RCC 7860 (cell line): ENCODE measurements at places on chromosomes 1 and 21.

- no peak for DNase-seq
These were observed 4.1 kb downstream of the CEP104 start for GRCh38 chr1:3852711-3853485.

DNA sequence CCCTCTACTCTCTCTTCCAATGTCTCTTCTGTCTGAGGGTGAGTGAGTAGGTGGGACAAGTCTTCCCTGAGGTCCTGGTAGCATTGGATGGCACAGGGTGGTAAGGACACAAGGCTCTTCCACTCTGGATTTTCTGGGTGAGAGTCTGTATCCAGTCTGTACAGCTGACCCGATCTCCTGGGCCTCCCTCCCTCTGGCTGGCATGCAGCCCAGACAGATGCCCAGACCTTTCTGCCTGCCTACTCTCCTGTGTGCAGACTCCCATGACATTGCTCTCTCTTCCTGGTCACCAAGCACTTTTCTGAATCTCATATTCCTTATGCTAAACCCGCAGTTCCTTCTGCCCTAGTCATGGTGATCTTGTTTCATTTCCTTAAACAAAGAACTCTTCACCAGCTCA is 100.3 kb downstream of the GRIK3 start:
- no peak for DNase-seq

- DNase-seq, result no peak
These were observed 52.6 kb downstream of the LAMC1 start for GRCh38 chr1:183075861-183076260.

- no peak for DNase-seq
These were observed 167.2 kb upstream of the IRF2BP2 start for GRCh38 chr1:234776876-234777855.

DNA sequence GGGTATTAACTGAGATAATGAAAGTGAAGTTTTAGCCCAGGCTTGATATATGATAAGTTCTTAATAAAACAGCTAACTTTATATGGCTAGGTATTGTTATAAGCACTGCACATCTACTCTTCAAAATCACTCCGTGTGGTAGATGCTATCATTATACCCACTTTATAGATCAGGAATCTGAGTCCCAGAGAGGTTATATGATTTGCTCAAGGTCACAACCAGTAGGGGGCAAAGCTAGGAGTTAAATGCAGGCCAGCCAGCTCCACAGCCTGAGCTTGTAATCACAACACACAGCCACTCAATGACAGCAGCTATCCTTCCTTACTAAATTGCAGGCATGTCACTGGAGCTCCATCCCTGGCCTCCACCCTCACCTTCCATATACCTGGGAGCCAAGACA is 115.8 kb downstream of the CAPN8 start:
- no peak for DNase-seq

DNA sequence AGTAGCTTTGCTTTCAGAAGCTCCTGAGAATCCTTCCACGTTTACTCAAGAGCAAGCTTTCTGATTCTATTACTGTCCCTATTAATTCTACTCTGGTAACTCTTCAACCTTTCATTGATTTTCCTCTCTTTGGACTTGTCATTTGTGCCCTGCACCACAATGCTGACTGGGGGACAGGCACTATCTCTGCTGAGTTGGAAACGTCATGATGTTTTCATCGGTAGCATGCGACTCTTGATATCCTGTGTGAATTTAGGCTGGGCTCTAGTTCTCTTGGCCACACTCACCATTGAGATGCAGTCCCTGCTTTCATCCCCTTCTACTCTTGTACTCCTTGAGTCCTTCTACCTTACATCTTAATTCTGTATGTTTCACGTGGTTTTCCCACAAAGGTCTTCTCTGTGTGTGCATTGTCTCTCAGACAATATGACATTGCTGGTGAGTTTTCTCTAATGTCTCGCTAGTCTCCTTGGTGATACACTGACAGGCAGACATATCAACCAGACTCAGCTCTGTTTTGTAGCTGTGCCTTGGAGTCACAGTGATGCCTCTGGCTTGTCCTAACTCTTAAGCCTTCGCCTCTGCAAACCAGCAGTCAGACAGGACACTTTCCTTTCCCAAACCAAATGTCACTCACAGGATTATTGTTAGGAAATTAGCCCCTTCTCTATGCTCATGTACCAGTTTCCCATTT is 223.6 kb upstream of the ADGRL2 start:
- DNase-seq, result no peak

- DNase-seq, result peak; percentile 46
These were observed 27.5 kb upstream of the TCEA3 start for GRCh38 chr1:23452011-23452411.

- no peak for DNase-seq
These were observed 339.2 kb upstream of the KAZN start for GRCh38 chr1:14259191-14259757.

- no peak for DNase-seq
These were observed 18.3 kb downstream of the CFAP410 start for GRCh38 chr21:44320847-44321246.

DNA sequence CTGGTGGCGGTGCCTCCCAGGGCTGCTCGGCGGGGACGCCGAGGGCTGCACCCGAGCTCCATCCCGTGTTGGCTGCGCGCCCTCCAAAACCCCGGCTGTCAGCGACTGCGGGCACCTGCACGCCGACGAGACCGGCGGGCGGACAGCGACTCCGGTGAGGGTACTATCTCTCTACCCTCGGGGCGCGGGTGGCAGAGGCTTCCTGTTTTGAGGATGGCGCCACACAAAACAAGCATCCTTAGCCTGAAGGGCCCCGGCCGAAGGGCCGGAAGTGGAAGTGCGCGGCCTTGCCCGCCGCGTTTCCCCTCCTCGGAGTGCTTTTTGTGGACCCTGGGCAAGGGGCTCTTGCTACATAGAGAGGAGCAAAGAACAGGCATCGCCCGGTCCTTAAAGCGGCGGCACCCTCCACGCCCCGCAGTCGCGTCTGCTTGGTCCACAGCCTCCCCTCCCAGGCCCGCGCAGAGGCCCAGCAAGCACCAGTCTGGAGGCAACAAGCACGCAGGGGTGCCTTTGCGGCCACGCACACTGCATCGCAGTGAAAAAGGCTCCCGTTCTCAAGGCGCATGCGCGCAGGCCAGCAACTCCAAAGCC is 561 bp upstream of the COQ8A start:
- peak; percentile 33 for DNase-seq

GRCh38 chr1:14180738-14181137 is 417.7 kb upstream of the KAZN start:
- DNase-seq, result no peak

- no peak for DNase-seq
These were observed 109.5 kb upstream of the KIF26B start for GRCh38 chr1:245045087-245045881.

- DNase-seq, result peak; percentile 73
These were observed 20.9 kb downstream of the S1PR1 start for GRCh38 chr1:101257500-101258325.

GRCh38 chr1:6795203-6795602 is 9.9 kb downstream of the CAMTA1 start:
- DNase-seq, result no peak

DNA sequence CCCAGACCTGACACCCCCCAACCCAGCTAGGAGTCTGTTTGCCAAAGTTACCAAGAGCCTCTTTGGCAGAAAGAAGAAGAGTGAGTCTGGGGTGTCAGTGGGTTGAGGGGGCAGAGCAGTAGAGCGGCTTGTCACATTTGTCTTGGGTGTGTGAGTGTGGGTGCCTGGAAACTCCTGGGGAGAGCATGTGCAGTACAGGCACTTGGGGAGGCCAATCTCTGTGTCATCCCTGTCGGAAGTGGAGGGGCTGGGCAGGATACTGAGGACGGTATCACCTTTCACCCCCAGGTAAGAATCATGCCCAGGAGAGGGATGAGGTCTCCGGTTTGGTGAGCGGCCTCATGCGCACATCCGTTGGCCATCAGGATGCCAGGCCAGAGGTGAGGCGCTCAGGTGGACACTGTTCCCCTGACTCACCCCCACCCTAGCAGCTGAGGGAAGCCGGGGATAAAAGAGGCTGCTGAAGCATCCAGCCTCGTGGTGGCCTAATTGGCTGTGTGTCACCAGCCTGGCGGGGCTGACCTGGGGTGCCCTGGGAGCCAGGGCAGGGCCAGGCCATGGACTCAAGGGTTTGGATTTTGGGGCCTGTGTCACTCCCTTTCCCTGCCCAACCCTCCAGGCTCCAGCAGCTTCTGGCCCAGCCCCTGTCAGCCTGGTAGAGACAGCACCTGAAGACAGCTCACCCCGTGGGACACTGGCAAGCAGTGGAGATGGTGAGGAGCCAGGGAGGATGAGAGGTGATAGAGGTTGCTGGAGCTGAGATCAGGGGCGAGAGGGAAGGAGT is 3.3 kb downstream of the PLK3 start:
- DNase-seq, result no peak

- DNase-seq, result no peak
These were observed 1.6 kb downstream of the TTC13 start for GRCh38 chr1:230976825-230977747.

- no peak for DNase-seq
These were observed 203.0 kb downstream of the SLC35F3 start for GRCh38 chr1:234107416-234108021.

- no peak for DNase-seq
These were observed 70.1 kb downstream of the INTS7 start for GRCh38 chr1:211965108-211965805.

- no peak for DNase-seq
These were observed 6.1 kb downstream of the IER5 start for GRCh38 chr1:181094416-181095212.
